Femur (tissue), 1 donor: ENCODE measurements at places on chromosomes 4 and X.

DNA sequence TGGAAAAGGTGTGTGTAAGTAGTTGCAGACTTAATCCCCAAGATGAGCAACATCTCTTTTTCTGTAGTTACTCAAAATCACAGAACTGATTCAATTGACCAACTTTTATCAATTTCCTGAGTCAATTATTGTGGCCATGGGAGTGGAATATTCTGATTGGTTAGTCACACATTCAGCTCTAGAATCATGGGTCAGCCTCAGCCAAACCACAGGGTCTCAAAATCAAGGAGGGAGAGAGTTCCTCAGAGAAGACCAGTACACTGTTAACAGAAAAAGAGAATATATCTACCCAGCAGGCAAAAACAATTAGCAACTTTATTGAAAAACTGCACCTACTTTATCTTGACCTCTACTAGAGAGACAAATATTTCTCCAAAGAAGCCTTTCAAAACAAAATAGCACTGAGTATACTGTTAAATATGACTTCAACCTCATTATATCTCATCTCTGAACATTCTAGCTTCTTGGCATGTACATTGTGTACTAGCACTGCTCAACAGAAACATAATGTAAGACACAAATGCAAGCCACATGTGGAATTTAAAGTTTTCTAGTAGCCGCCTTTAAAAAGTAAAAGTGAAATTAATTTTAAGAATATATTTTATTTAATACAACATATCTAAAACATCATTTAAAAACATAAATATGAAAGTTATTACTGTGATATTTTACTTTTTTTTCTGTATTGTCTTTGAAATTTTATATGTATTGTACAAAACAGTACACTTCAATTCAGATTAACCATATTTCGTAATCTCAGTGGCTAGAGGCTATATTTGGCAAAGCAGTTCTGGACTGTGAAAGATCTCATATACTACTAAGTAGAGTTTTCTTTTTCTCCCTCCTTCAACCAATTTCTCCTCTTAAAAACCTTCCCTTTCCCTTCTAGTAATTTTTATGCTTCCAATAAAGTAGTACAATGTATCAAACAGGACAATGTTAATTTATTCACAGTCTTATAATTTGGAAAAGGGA lies 11.8 kb upstream of the LCORL start:
- DNase-seq: no peak

DNA sequence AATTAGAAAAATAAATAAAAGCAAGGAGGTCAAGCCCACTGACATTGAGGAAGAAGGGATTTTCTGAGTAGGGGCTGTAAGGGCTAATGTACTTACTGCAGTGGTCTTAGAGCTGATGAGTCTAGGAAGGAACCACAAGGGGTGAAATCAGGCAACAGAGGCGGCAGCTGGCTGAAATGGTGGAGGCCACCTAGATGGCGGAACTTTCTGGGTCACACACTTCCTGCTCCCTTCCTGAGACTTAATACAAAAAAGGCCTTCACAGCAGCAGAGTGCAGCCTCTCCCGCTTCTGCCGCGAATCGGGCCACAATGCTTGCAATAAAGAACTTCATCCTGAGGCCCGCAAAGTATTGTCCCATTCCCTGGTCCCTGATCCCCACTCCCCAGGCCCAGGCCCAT lies 15.4 kb downstream of the SNX12 start:
- no peak for DNase-seq

DNA sequence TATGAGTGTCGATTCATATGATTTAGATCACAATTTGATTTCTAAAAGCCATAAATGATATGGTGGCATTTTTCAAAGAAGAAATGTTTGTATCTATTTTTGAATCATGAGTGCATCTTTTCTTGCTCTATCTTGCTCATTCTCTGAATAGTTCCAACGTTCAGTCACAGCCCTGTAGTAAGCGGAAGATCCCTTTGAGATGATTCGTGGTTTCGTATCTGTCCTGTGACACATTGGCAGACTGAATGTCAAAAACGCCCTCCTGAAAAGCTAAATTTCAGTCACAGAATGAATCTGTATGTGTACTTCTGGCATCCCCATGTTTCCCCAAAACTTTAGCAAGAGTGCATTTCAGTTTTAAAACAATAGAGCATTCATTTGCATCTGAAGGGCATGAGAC lies 1066.9 kb upstream of the TENM3 start:
- no peak for DNase-seq

DNA sequence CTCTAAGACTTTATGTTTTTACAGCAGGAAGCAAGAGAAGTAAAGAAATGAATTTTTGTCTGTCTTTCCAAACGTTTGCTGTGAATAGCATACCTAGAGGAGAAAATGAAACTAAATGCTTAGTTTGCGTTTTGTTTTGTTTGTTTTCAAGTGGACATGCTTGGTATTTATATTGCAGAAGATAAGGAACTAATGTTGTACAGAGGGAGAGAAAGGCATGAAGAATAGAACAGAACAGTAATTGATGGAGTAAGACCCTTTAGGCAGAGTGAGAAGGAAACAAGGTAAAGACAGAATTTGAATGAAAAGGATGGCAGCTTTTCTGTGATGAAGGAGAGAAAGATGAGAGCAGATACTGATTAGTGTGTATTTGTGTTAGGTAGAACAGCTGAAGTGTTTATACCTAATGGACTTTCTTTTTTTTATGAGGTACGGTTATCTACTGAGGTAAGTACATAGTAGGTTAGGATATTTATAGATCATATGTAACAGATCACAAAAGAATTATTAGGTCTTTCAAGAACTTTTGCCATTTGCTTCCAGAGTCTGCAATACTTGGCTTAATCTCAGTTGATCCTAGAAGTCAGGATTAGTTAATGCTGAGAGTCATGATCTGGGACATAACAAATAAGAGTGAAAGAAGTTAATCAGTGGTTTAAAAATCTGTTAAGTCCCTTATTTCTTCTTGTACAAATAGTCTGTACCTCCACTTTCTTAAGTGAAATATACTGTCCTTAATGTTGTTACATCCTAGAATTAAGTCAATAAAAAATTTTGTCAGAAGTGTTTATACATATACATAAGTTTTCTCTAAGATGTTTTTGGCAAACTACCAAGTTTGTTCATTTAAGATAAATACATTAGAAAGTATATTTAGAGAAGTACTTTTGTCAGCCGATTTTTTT lies 36.8 kb downstream of the FABP2 start:
- DNase-seq: no peak

DNA sequence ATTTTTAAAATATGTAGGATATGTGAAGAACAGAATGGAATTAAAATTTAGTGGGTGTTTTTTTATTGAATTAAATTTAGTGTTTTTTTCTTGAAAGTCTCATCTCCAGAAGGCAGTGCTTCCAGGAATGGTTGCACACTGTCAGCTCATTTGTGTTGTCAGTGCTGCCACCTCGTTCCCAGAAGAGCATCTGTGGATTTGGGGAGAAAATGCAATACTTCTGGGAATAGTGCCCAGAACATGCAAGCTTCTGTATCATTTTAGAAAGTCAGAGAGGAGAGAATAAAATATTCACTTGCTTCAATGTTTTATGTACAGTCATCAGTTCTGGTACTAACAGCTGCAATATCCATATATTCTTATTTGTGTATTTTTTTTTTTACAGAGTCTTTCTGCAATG lies 608.8 kb downstream of the PCDH7 start:
- no peak for DNase-seq

DNA sequence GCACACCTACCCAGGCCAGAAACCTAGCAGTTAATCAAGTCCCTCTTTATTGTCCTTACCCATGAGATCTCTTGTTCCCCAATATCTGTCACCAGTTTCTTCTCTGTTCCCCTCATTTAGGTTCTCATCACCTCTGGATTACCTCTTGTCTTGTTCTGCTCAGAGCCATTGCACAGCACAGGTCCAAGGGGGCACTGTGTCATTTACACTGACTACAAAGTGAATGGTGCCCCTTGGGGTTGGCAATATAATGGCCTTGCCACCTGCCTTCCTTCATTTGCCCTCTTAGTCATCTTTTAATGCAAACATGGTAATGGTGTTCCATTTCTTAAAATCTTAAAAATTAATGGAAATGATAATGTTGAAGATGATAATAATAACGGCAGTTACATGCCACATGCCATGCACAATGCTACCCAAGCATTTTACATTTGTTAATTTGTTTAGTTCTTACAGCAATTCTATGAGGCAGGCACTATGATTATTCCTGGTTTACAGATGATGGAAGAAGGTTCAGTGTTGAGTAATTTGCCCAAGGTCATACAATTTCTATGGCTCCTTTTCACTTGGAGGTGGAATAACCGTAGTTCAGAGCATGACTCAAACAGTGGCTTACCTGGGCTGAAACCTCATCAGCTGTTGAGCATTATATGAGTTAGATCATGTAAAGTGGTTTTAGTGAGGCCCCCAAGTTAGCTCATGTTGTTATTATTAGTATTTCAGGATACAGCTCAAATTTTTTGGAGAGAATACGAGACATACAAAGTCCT lies 117.9 kb downstream of the RASL11B start:
- no peak for DNase-seq

GRCh38 chr4:170306208-170306607 lies 216.5 kb upstream of the AADAT start:
- DNase-seq: no peak

- no peak for DNase-seq
Measured at GRCh38 chr4:80249144-80249543, 17.3 kb upstream of the FGF5 start.

- DNase-seq: no peak
Measured at GRCh38 chrX:20591246-20591645, 324.5 kb upstream of the RPS6KA3 start.

DNA sequence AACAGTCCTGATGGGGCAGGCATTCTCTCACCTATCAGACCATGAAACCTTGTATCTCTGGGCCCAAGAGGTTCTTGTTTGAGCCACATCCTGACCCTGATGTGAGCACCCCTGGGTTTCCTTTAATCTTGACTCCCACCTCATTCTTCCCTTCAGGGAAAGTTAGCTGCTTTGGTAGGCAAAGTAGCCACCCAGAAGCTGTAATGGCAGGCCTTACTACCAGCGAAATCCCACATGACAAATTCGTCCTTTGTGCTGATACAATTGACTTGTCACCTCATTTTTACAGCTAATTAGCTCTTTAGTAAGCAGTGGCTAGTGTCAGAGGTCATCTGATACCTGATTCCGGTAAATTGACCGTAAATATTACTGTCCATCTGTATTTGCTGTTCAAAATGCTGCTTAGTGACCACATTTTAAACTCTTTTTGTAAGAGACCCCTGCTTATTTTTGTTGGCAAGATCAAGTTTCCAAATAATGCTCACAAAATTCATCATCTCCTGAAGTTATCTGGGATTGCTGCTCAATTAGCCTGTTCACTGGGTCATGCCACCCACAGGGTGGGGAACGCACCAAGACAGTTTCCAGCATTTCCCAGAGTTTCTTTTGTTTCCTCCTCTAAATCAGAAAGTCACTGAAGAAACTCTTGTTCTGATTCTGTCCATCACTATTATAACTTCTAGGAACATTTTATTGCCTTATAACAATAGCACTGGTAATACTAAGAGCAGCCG lies 329.7 kb downstream of the GPAT3 start:
- no peak for DNase-seq

GRCh38 chrX:64894454-64895038 lies 81.7 kb downstream of the ZC4H2 start:
- DNase-seq: no peak
